Uterus (tissue), 4 donors: ENCODE measurements at places on chromosomes 13 and 19. TPM values are rescaled to one million over a fixed set of nuclear protein-coding genes. Genes with fewer than 3 reads are reported as not detected.
A peak's percentile ranks its signal among the peaks of the same experiment; 100 is the strongest.

DNA sequence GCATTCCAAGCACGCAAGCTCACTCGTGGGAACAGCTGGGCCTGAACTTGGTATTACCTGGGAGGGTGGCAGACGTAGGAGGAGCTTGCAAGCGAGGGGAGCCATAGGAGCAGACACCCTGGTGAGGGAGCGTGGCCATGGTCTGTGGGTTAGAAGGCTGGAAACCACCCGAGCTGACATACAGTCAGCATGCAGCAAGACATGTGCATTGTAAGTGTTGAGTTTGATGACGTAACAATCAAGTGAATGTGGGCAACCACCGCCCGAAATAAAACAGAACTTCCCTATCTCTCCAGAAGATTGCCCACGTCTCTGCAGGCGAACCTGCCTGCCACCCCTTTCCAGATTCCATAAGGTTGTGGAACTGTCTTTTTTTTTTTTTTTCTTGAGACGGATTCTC is 26.8 kb downstream of the UBXN6 start:
- DNase-seq: no peak

GRCh38 chr19:43441716-43442115 is 23.7 kb downstream of the LYPD3 start:
- no peak for DNase-seq

The ZNF223 gene
- 3.6 TPM for total RNA-seq

DNA sequence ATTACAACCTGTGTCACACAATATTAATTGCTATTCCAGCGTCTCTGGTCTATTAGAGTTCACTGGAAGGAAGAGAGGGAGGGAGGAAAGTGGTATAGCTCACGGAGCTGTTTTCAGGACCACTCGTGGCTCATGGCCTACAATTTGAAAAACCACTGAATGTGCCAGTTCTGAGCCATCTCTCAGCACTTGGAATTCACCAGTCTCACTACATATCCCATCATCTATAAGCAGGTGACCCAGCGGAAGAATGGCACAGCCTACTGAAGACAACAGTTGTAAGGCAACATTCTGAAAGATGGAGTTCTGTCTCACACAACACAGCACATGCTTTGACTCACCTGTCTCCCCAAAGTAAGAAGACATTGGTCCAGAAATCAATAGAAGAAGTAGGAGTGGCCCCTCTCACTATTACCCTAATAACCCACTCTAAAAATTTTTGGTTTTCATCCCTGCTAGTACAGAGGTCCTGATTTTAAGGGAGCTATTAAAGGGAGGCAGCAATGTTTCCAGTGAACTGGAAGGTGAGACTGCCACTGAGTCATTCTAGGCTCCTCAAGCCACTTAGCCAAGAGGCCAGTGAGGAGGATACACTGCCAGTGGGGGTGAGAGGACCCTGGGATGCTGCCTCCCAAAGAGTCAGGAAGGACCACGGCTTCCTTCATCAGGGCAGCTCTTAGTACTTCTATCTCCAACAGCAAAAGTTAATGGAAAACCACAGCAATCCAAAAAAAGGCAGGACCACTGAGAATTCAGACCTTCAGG is 50.0 kb upstream of the DOCK9 start:
- DNase-seq: no peak

- DNase-seq: no peak
These were observed 37.3 kb downstream of the ENOX1 start for GRCh38 chr13:43749503-43749902.

DNA sequence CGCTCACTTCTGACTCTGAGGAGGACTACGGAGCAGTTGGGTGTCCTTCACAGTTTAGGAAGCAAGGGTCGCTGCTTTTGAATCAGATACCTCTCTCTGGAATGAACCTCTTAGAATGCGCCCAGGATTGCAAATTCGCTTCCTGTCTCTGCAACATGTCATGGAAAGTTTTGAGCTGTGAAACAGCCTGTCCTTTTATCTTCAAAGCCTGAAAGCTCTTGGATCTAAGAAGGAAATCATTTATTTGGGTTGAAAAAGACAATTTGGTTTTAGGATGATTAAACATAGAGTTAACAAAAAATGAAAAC is 134.1 kb downstream of the KATNAL1 start:
- no peak for DNase-seq

- DNase-seq: no peak
These were observed 1244.5 kb downstream of the PCDH9 start for GRCh38 chr13:65985612-65986011.

The ALOX5AP gene
- 4.4 TPM for total RNA-seq

- DNase-seq: peak; percentile 42
These were observed 51.3 kb downstream of the CELF5 start for GRCh38 chr19:3275583-3276340.

The KL gene
- total RNA-seq: 3.6 TPM

- peak; percentile 79 for DNase-seq
These were observed 11.5 kb upstream of the CNFN start for GRCh38 chr19:42401365-42402303.

GRCh38 chr19:40519352-40520322 is 52.8 kb downstream of the SPTBN4 start:
- DNase-seq: no peak

The BLVRB gene
- total RNA-seq: 163 TPM

The KLK14 gene
- not detected for total RNA-seq

The OR10H5 gene
- not detected for total RNA-seq

DNA sequence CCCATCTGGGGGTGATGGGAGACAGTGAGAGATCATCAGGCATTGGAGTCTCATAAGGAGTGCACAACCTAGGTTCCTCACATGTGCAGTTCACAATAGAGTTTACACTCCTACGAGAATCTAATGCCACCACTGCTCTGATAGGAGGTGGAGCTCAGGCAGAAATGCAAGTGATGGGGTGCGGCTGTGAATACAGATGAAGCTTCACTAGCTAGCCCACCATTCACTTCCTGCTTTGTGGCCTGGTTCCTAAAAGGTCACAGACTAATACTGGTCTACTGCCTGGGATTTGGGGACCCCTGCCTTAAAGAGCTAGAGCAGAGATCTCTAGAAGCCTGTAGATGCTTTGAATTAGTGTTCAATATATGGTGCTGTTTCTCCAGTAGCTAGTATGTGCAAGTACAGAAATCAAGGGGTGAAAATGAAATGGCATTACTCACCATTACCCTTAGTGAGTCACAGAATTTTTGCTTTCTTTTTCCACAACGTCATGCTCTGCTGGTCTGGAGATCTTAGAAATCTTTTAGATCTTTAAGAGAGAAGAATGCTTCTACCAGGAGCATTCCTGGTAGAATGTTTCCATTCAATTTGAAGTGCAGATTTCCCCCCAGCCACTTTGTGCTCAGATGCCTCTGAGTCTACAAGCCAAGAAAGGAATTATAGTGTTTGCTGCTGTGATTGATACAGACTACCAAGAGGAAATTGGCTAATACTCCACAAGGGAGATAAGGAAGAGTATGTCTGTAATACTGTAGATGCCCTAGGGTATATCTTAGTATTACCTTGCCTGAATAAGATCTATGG is 2301.2 kb downstream of the PCDH9 start:
- no peak for DNase-seq

The DPRX gene
- not detected for total RNA-seq

DNA sequence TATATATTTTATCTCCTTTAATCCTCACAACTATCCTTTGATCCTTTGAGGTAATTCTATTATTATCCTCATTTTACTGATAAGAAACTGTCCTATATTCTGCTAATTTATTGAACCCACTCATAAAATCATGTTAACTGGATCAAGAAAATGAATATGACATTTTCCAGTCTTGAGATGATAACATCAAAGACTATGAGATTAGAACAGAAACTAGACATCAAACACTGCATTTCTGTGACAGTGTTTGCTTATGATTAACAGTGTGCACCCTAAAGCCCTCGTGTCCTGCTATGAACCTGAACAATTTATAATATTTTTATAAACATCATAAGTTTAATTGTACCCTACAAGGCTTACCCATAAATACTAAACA is 96.3 kb downstream of the TBC1D4 start:
- DNase-seq: no peak
